Activated CD8-positive, alpha-beta memory T cell treated with anti-CD3 and anti-CD28 coated beads, Interleukin-2, amount 10 ng/mL, durations not matched to agents 7 days and 5 days (primary cell): ENCODE measurements at places on chromosomes 5 and 9.
A peak's percentile ranks its signal among the peaks of the same experiment; 100 is the strongest.

GRCh38 chr9:120536094-120536493 lies 43.9 kb downstream of the CDK5RAP2 start:
- no peak for DNase-seq

DNA sequence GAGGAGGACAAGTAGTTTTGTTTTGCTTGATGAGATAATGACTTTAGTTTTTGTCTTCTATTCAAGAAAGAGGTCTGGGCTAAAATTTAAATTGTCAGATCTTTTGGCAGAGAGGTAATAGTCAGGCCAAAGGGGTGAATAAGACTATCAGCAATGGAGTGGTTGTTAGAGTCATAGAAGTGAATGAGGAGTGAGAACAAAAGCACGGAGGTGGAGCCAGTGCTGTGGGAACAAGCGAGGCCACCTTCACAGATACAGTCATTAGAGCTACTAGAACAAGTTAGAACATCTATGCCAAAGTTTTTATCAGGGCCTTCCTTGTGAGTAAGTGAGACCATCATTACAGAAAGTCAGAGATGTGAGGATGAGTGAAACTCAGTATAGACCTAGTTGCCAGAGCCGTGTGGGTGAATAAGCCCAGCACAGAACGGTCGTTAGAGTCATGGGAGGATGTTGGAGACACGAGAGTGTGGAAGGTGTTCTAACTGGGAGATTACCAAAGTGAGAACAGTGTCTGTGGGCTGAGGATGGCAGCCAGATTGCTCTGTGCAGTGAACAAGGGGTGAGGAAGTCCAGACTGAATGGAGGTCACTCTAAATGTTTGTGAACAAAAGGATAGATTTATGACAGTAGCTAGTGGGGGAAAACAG lies 135.1 kb downstream of the RPS23 start:
- DNase-seq = no peak

GRCh38 chr5:30918171-30918570 lies 275.3 kb upstream of the CDH6 start:
- no peak for DNase-seq

- peak; percentile 77 for DNase-seq
Observed at GRCh38 chr9:27529316-27530278, at the start of gene MOB3B. TSS of gene MOB3B (minus strand) at chr9:27529814. CDS start at chr9:27455550, 74,264 bp downstream.

DNA sequence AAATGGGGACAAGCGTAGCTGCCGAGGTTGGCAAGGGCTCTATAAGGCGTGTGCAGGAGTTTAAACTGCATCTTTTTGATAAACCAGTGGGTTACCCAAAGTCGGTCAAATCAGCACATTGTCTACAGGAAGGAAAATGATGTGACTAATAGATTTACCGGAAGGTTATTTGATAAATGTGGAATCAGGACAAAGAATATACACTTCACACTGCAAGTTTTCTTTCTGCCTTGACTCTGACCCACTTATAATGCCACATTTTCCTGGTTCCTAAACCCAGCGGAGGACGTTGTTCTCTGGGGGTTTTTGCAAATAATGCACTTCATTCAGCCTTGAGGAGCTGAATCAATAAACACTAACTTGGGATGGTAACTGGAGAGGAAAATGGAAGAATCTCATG lies 76.8 kb downstream of the TTLL11 start:
- no peak for DNase-seq

- no peak for DNase-seq
Observed at GRCh38 chr9:86939321-86939720, 8.0 kb downstream of the GAS1 start.

GRCh38 chr5:55908804-55909203 lies 57.6 kb downstream of the IL31RA start:
- no peak for DNase-seq

DNA sequence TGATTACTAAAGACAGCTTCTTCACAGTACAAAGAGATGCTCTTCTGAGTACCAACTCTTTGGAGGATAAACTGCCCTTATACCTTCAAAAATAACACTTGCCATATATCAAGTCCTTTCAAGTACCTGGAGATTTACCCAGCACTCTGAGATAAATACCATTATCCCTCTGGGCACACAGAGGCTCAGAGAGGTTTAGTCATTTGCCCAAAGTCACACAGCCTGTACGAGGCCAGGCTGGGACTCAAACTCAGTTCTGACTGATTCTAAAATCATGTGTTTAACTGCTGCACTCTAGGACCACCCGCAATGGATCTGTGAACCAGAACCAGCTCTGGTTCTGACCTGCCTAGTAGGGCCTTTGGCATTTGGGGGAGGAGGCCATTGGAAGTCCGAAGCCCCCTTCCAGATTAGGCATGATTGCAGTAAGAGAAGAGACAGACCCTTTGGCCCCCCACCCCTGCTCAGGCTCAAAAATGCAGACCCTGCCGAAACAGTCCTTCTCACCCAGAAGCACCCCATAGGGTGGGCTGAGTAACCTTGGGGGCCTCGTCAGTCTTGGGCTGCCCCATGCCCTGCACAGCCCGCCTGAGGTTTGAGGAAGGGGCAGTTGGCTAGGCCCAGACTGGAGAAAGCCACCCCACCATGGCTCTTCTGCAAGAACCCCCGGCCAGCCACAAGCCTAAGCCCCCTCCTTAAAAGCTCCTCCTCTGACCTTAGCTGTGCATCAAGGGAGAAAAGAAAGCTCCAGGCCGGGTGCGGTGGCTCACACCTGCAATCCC lies 32.8 kb upstream of the IL17B start:
- DNase-seq = no peak

DNA sequence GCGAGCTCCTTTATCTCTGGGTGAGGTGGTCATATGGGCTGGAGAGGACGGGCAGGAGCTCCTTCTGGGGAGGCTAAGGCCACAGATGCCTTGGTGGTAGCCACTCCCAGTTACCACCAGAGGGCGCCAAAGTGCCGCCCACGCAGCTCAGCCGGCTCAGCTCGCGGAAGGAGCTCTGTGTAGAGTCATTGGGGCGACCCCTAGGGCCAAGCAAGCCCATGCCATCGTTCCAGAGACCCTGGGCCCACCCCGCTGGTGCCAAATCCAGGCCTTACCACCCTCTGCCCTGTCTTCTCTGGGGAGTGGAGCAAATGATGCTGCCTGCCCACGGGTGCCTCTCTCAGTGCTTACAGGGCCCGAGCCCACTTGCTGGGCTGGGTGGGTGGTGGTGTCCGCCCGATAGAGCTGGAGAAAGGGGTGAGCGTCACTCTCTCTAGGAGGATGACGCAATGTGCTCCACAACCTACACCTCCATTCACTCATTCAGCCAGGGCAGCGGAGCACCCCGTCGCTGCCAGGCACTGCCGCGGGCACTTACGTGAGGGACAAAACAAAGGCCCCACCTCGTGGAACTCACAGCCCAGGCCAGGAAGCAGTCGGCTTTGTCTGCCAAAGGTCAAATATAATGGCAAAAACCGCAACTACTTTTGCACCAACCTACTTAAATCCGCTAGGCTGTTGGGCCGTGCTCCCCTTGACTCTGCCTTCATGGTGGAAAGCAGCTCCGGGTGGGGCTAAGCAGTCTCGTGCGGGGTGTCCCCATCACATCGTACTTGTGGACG lies 13.8 kb downstream of the TSPAN17 start:
- DNase-seq = peak; percentile 82

GRCh38 chr5:6115852-6116251 lies 262.5 kb downstream of the MED10 start:
- no peak for DNase-seq

DNA sequence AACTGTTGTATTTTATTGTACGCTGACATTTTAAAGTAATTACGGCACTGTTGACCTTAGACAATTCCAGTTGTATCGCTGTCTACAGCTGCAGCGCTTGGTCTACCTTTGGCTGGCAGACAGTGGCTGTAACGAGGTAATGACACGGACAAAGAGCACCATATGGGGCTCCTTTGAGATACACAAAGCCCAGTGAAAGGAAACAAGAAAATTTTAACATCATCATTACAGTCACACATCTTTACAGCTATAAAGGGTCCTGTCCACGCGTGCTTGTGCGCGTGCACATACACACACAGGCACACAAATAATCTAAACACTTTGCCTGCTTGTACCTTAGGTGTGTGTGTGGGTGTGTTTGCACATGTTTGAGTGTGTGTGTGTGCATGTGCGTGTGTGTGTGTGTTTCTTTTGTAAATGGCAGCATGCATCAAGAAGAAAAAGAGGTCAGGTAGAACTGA lies 946.0 kb downstream of the NR2F1-AS1 start:
- DNase-seq = no peak

- no peak for DNase-seq
Observed at GRCh38 chr9:534886-535285, 306.6 kb upstream of the DMRT1 start.

DNA sequence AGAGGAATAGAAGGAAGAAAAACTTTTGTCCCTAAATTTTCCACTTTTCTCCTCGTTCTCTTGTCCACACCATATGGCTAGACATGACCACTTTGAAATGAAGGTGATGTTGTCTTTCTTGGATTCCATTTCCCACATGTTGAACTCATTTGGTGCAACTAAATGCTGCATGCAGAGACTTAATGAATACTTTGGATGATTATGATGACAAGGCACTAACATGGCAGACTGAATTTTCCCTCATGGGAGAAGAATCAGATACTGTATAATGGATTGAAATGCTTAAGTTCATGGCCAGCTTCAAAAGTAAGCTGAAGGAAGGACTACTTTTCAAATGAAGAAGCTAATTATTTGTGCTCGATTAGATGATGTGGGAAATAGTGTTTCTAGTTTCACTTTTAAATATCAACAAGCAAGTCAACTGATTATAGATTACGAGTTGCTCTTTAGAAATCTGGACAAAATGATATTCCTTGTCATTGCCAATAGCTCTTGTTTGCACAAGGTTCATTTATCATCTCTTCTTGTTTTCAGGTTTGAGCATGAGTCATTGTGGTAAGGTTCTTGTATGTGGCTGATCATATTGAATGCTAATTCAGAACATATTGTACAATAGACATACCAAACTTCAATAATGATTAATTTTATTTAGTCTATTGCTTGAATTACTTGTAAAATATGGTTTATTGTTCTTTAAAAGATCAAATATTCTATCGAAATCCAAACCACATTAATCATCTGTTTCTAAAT lies 501.3 kb upstream of the FTMT start:
- no peak for DNase-seq

- DNase-seq = no peak
Observed at GRCh38 chr5:171750311-171750788, 35.3 kb upstream of the SMIM23 start.

DNA sequence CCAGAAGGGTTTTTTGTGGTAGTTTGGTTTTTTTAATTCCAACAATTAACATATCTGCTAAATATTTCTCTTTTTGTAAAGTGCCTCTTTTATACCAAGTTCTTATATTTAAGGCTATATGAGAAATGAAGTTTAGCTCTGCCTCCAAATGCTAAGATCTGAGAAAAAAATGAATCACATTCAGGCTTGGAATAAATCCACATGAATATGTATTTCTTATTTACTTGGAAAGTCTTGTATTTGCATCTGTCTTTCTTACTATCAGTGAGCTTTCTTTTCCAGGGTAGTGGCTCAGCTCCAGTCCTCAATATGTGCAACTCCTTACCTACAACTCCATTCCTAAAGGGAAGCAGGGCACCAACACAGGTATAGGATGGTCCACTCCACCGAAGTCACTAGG lies 127.9 kb downstream of the GLIS3 start:
- DNase-seq = no peak

- no peak for DNase-seq
Observed at GRCh38 chr5:96565582-96566265, 96.5 kb upstream of the CAST start.

DNA sequence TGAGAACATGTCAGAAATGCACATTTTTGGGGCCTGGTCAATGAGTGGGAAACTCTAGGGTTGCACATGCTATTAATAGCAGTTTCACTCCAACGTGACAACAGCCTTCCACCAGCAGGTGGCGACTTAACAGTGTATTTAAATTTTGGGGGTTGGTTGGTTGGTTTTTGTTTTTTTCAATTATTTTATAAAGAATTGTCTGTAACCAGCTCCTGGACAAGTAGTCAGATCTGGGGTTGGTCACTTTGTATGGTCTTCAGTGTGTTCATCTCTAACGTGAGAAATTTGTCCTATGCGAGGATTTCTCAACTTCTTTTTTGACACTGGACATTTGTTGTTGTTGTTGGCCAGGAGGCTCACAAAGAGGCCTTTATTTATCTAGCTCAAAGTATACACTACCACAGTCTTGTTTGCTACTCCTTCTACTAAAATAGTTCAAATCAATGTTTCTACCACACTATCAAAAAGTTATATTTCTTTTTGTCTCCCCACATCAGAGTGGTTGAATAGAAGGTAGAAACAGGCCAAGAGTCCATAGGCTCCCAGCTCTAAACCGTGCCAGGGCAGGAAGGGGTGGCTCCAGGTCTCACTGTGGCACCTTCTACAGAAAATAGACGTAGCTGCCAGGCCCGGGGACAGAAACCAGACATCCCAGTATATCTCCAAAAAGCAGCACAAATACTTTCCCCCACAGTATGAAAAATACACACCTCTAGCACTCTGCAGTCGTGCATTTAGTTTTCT lies 110.4 kb downstream of the TRPM6 start:
- DNase-seq = peak; percentile 81

- DNase-seq = no peak
Observed at GRCh38 chr5:1330847-1331831, 13.8 kb downstream of the CLPTM1L start.

DNA sequence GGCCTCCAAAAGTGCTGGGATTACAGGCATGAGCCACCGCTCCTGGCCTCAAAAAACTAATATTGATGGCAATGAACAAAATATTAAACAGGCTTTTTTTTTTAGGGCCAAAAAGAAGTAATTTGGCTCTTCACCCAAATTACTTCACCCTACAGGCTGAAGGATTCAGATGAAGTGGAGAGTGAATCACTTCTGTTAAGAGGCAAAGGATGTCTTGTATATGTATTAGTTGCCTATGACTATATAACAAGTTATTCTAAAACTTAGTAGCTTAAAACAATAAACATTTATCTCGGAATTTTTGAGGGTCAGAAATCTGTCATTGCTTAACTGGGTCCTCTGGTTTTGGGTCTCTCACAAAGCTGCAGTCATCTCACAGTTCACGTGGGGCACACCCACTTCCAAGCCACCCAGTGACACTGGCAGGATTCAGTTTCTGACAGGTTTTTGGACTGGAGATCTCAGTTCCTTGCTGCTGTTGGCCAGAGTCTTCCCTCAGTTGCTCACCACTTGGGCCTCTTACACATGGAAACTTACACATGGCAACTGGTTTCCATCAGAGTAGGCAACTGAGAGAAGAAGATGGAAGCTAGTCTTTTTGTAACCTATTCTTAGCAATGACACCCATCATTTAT lies 66.7 kb downstream of the IQGAP2 start:
- no peak for DNase-seq
